ENCODE measurements at places on chromosomes 1 and 21.

DNA sequence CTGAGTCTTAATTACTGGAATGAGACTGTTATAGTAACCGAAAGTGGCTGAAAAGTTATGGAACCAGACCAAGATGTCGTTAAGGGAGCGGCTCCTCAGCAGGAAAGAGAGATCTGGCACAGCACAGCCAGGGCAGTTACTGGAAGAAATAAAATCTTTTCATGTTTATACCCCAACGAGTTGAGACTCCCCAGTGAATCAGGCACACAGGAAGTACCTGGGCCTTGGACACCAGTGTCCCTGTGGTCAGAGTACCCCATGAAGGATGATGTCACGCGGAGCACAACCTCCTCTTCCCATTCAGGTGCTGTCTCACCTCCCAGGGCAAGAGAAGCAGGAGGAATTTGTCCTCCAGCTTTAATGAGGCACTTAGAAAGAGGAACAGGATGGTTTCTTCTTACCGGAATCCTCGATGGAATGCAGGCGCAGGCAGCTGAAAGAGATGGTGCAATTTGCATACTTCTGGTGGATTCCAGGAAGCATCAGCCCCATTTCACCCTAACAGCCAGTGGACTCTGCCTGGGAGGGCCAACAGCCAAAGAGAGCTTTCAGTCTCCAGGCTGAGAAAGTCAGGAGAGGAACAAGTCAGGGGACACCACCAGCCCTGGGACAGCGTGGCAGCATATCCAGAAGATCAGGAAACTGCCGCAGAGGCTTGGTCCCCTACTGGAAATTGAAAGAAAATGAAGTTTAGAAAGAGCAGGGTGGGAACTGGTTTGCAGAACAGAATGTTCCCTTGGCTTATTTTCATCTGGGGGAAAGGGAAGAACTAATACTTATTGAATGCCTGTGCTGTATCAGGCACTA lies 35.9 kb upstream of the CTTNBP2NL start:
- DNase-seq = no peak

DNA sequence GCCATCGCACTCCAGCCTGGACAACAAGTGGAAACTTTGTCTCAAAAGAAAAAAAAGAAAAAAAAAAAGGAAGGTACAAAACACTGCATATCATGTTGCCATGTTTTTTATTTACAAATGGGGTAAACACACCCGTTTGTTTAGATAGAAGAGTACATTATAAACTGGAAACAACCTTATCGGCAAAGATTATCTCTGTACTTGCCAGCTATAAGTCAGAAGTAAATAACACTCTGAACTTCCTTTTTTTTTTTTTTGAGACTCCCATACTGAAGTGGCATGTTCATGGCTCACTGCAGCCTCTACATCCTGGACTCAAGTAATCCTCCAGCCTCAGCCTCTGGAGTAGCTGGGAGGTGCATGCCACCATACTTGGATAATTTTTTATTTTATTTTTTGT lies 21.9 kb downstream of the USP48 start:
- DNase-seq = no peak

- DNase-seq = no peak
These were observed 249.2 kb upstream of the TPTE start for GRCh38 chr21:10272216-10272615.

- DNase-seq = no peak
These were observed 471.7 kb upstream of the VAMP3 start for GRCh38 chr1:7299329-7299799.

GRCh38 chr1:173888749-173889148 lies 20.6 kb downstream of the ZBTB37 start:
- no peak for DNase-seq

- no peak for DNase-seq
These were observed 81.4 kb upstream of the CNIH3 start for GRCh38 chr1:224534731-224535130.

DNA sequence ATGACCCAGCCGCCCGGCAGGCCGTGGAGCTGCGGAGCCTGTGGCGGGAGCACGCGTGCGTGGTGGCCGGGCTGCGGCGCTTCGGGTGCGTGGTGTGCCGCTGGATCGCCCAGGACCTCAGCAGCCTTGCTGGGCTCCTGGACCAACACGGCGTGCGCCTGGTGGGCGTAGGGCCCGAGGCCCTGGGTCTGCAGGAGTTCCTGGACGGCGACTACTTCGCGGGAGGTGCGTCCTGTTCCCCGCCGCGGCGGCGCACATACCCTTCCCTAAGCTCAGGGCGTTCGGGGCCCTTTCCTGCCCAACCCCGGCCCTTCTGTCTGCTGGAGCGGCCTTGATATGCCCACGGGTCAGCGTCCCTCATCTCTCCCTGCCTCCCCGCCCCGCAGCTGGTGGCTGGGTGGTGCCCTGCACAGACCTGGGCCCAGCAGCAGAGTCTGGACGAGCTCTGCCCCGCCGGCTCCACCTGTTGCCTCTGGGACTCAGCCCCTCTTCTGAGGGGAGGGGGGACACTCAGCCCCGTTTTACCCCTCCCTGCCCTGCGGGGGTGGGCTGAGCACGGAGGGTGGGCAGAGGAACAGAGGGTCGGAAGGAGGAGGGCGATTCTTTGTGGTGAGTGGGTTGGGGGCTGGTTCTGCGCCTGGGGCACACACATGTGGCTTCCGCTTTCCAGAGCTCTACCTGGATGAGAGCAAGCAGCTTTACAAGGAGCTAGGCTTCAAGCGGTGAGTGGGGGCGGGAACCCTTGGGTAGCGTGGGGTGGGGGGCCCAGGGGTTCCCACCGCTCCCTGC lies 688 bp downstream of the PRXL2B start:
- DNase-seq = no peak

DNA sequence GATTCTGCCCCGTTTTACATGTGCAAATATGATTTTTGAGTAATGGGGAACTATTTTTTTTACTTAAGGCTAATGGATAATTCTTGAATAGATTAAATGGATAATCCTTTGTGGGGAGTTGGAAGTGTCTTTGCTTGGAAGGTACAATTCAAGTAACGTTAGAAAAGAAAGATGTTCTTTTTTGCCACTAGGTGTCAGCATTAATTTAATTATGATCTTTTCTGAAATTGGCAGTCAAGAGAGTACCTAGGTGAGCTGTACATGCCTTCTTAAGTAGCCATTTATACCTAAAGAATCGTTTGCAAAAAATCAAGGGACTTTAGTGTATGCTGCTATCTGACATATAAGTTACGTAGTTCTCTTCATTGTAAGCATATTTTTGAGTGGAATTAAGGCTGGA lies 2.2 kb downstream of the FBXO28 start:
- no peak for DNase-seq

GRCh38 chr1:83845437-83846071 lies 153.4 kb downstream of the TTLL7 start:
- DNase-seq = no peak

DNA sequence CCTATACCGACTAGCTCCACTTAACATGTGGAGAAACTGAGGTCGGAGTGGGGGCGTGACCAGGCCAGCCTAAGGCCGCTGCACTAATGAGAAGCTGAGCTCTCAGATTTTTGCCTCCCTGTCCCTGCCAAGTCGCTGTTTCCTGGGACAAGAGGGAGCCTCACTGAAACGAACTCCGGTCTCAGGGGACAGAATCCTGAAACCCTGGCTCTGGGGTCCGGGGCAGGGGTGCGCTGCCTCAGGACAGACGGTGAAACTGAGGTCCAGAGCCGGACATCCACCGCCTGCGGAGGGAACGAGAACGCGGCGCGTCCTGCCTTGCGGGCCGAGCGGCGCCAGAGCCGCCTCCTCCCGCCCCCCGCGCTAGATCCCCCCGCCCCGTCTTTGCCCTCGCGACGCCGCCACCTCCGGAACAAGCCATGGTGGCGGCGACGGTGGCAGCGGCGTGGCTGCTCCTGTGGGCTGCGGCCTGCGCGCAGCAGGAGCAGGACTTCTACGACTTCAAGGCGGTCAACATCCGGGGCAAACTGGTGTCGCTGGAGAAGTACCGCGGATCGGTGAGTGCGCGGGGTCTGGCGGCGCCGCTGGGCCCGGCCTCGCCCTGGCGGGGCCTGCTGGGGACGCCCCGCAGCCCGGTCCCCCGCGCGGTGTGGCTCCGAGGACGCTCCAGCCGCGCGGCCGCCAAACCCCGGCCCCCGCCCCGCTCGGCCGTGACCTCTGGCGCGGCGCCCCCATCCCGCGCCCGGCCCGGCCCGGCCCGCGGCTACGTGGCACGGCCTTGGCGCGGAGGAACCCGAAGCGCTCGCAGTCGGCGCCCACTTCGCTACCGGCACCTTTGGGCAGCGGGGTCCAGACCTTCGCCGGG lies at the start of gene GPX7:
TSS of gene GPX7 (plus strand) at position 381 of the 865 bp plus-strand sequence. CDS start at position 420, 39 bp downstream.
- DNase-seq = peak; percentile 24

DNA sequence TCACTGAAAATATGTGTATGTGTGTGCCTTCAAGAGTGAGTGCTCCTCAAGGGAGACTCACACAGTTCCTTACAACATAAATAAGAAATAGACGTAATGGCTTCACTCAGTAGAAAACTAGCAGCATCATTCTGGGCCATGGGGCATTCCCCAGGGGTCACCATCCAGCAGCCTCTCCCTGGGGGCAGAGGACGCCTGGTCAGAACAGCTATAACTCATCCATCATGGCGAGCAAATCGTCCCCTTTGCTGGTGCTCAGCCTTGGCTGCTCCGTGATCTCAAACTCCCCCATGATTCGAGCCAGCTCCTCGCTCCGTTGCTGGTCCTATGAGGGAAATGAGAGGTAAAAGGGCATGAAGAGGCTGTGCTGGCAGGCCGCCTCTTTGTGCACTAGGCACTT lies 20.2 kb upstream of the LSM10 start:
- no peak for DNase-seq

- DNase-seq = no peak
These were observed 1.4 kb downstream of the PTPRF start for GRCh38 chr1:43531906-43532584.

- no peak for DNase-seq
These were observed 7.9 kb upstream of the IL23R start for GRCh38 chr1:67158401-67158800.

DNA sequence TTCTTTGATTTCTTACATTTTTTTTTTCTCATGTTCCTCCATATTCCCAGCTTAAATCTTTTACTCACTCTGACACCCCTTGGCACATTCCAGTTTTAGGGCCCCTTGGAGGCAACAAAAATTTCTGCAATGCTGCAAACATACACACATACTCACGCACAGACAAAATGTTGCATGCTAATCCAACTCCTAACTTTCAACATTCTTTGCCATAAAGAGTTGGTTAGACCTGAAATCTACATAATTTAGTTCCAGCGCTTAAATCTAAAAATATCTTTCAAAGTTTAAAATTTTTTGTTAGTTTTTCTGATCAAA lies 103.9 kb downstream of the PTPN14 start:
- DNase-seq = no peak

DNA sequence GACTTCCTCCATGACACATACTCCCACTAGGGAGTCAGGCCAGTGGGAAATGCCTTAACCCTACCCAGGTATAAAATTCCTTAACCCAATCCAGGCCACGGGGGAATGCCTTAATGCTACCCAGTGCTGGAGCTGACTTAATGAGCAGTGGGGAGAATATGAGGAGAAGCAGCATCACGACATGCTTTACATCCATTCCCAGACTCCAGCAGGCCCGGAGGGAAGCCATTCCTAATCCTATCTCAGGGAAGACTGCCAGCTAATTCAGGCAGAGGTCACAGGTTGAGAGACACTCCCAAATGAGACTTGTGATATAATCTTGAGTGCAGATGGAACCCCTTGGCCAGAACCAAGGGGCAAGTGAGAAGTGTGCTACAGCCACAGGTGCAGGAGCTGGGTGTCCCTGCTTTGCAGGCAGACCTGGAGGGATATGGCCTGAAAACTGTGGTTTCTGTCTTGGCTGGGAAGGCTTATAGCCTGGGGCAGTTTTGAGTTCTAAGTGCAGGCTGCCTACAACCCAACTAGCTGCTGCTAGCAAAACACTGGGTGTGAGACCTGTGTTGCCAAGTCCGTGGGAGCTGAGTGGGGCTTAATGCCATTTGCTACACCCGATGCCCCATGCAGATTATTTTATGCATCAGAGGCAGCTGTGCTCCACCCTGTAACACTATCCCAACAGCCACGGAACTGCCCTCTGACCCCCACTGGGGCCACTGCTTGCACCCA lies 45.1 kb upstream of the GUCA2A start:
- DNase-seq = no peak

DNA sequence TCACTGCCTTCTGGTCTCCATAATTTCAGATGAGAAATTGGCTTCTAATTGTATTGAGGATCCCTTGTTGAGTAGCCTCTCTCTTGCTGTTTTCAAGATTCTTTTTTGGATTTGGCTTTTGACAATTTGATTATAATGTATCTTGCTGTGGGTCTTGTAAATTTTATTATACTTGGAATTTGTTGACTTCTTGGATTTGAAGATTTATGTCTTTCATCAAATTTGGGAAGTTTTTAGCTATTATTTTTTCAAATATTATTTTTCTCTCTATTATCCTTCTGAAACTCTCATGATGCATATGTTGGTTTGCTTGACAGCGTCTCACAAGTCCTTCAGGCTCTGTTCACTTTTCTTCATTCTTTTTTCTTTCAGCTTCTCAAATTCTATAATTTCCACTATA lies 126.1 kb downstream of the C1orf94 start:
- no peak for DNase-seq

GRCh38 chr1:178580096-178580495 lies 67.2 kb downstream of the TEX35 start:
- no peak for DNase-seq
